ENCODE measurements at places on chromosomes 2 and 18. TPM values are rescaled to one million over a fixed set of nuclear protein-coding genes. Genes with fewer than 3 reads are reported as not detected.

The SEPTIN2 gene
- total RNA-seq: 290 TPM

The HOXD8 gene
- 4.6 TPM for total RNA-seq

The CRYGD gene
- total RNA-seq: not detected

The ARHGEF4 gene
- 23.7 TPM for total RNA-seq

The MC5R gene
- total RNA-seq: not detected

The COL3A1 gene
- 182 TPM for total RNA-seq

The LCT gene
- total RNA-seq: not detected

The SLC30A3 gene
- not detected for total RNA-seq

The NT5DC4 gene
- not detected for total RNA-seq

The ABCG8 gene
- not detected for total RNA-seq

- DNase-seq: no peak
These were observed 112.9 kb downstream of the CLIP4 start for GRCh38 chr2:29227935-29228675.

DNA sequence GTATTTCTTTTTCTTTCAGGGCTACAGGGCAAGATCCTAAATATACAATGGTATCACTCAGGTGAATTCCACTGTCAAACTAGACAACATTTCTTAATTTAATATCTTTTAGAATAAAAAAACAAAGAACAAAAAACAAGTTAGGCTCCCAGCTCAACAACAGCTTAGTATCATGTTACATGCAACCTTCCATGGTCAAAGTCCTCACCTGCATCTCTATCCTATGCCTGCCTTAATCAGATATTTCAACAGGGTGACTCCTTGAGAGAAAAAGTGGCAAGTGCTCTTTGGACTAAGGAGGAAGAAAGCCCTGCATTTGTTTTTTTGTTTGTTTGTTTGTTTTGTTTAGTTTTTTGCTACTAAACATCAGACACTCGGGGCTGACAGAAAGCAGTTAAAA, 50.2 kb downstream of the WDFY1 start:
- no peak for DNase-seq

- DNase-seq: no peak
These were observed 51.0 kb upstream of the SERPINB2 start for GRCh38 chr18:63836456-63836855.

DNA sequence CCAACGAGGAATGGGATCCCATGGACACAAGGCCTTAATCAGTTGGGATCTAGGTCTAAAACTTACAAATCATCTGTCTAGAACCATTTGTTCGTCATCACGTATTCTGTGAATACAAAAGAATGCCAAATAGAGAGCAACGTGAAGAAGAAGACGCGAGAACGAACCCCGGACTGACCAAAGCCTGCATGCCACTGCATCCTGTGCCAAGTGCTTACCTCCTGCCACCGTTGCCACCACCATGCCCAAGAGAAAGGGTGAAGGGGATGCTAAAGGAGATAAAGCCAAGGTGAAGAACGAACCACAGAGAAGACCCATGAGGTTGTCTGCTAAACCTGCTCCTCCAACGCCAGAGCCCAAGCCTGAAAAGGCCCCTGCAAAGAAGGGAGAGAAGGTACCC, 30.2 kb downstream of the ITSN2 start:
- peak; percentile 72 for DNase-seq

- no peak for DNase-seq
These were observed 5.1 kb downstream of the SERPINB8 start for GRCh38 chr18:63974991-63975390.

GRCh38 chr2:171102802-171103201, 57.9 kb downstream of the TLK1 start:
- DNase-seq: no peak

DNA sequence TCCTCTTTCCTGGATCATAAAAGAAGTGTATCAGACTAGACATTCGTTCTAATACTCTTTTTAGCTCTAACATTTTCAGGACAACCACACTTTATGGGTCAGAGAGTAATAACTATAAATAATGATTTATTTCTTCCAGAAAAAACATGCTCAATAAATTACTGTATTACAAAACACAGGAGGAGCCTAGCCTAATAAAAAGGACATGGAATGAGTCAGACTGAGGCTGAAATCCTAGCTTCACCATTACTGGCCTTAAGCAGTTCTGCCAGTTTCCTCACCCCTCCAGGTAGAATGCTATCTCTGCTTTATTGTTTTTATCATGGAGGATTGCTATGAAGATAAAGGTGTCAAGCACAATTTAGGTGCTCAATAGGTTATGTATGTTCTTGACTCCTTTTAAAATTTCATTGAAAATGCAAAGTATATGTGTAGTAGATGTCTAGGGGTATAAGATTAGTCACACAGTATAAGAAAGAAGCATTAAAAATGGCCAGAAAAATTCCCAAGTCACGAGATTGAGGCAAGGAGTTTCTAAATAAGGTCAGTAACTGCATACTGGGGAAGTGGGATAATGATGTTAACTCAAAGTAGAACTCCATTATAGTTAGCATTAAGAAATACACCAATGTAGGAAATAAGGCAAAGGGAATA, 105.5 kb upstream of the NEUROD1 start:
- DNase-seq: no peak

- DNase-seq: no peak
These were observed 23.4 kb upstream of the UGP2 start for GRCh38 chr2:63818271-63818670.

DNA sequence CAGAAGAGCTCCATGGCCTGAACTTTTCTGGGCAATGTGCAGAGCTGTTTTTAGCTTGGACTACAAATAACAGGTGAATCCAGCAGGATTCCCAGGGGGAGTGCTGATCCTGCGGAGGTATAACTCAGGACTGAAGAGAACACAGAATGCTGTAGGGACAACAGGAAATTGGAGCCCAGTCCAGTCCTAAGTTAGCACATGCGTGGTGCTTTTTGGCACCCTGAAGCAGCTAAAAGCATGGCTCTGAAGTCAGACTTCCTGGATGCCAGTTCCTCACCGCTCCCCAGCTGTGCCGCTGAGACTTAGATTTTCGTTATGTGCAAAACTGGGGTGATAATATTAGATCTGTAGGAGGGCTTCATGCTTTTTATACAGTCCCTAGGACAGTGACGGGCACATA, 58.6 kb downstream of the GALR1 start:
- DNase-seq: no peak

GRCh38 chr18:36412778-36413177, 115.3 kb downstream of the FHOD3 start:
- DNase-seq: no peak

GRCh38 chr2:151410485-151410834, 758 bp downstream of the RIF1 start:
- no peak for DNase-seq

DNA sequence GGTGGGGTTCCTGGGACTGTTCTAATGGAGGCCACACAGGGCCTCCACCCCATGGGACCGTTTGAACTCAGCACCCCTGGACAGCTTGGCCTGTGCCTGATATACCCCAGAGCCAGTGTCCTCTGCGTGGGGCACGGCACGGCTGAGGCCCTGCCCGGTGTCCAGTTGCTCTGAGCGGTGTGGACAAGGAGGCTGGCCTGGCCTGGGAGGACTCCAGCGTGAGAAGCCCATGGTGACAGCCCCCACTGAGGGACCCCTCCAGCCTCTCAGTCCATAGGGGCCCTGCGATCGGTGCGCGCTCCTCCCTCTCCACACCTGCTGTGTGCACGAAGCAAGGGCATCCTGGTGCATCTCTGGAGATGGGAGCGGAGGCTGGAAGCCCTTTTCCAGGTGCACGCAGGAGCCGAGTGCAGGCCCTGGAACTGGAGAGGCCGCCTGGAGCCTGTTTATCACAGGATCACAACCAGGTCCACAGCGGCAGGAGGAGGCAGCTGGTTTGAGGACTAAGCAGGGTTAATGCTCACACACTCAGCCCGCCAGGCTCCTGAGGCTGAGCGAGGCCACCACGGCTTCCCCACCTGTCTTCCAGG, 120.2 kb downstream of the PTGR3 start:
- DNase-seq: no peak

- DNase-seq: peak; percentile 74
These were observed 46.6 kb upstream of the ATP6V1B1 start for GRCh38 chr2:70888923-70889715.

GRCh38 chr18:26057344-26057773, 33.1 kb downstream of the SS18 start:
- DNase-seq: no peak

- DNase-seq: no peak
These were observed 679.3 kb downstream of the ZEB2 start for GRCh38 chr2:143840601-143841000.

- no peak for DNase-seq
These were observed 30.6 kb upstream of the GPD2 start for GRCh38 chr2:156405586-156405985.

GRCh38 chr2:48279344-48280090, 250.4 kb upstream of the STON1 start:
- no peak for DNase-seq

GRCh38 chr18:33584548-33585430, 6.8 kb downstream of the ASXL3 start:
- DNase-seq: no peak

GRCh38 chr2:181949047-181949446, 36.6 kb upstream of the PPP1R1C start:
- DNase-seq: no peak

DNA sequence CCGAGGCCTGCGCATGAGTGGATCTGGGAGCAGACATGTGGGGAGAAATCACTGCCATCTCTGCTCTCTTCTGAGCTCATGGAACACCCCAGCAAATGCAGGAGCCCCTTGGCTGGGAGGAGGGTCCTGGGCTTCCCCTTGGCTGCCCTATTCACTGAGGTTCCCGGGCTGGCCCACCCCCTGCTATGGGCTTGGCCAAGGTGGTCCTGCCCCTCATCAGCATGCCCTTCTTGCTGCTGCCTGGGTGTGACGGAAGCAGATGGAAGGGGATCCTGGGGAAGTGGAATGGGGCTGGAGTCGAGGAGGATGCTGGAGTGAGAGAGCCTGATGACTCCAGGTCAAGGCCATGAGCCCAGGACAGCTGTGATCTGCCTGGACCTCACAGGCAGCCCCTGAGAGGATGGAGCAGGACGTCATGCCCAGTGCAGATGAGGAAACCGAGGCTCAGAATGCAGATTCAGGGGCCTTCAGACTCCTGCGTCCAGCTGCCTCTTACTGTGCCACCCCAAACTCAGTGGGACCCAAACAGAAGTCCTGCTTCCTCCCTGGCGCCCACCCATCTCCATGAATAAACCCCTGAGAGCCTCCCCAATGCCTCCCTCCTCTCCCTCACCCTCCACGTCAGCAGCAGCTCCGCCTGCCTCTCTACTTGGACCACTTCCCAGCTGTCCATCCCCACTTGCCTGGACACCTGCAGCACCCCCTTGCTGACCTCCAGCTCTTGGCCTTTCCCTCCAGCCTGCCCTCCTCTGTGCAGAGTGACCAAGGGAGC, 4.0 kb downstream of the SNED1 start:
- DNase-seq: no peak

DNA sequence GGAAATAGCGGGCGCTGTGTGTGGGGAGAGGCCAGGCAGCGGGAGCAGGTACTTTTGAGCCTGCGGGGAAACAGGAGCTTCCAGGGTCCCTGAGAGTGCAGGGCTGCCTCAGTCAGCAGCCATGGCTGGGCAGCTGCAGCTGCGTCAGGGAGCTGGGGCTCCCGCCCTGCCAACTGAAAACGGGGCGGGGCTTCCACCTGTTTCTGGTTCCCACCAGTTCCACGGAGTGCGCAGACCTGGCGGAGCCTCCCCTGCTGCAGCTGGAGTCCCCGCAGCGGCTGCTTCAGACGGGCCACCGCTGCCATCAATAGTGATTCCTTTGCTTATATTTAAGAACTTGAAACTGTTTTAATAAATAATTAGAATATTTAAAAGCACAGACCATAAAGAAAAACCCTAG, 30.6 kb upstream of the RPRM start:
- DNase-seq: no peak

DNA sequence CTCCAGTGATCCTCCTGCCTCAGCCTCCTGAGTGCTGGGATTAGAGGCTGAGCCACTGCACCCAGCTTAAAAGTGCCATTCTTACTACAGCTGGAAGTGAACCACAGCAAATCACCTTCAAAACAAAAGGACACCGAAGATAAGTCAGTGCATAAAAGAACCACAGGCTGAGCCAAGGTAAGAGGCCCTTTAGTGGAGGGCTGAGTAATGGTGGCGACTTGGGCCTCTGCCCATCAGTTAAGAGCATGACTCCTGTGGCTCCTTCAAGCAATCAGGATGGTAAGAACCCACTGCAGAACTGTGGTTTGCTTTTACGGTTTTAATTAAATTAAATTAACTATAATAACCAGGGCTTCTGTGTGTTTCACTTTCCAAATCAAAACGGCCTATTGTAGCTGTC, 75.1 kb downstream of the CTAGE1 start:
- peak; percentile 86 for DNase-seq

Measured in esophagus muscularis mucosa (tissue), 4 donors.